ENCODE measurements at places on chromosomes 12 and 14.
A peak's percentile ranks its signal among the peaks of the same experiment; 100 is the strongest.

DNA sequence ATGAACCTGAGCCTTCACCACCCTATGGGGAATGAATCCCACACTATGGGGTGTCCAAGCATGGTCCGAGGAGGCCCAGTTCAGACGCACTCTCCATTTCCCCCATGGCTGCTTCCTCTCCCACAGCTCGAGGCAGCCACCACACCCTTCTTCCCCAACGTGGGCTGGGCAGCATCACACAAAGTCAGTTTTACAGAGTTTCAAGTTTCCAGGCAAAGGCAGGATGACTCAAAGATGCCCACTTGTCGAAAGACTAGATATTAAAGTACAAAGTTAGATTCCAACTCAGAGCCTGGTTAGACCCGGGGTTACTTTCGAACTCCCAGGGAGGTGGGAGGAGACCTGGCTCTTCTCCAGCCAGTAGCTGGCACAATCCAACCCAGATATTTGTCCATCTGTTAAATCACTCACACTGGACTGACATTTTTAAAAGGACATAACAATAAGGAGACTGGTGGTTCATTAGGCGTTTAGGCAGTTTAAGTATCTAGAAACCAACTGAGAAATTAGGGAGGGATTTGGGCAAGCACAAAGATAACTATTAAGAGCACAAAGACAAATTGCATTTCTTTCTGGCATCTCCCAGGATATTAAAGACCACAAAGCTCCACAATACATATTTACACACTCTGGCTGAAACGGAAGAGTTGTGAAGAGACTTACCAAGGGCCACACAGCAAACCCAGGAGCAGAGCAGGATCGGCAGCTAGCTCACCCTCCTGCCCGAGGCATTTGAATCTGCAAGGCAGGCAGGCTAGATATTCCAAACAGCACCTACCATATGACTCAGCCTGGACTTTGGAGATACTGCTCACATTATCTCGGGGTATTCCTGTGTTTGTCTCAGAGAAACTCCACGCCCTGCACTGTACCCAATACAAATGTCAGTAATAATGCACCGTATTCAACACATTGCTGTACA lies 34.8 kb downstream of the TMCC3 start:
- no peak for DNase-seq

DNA sequence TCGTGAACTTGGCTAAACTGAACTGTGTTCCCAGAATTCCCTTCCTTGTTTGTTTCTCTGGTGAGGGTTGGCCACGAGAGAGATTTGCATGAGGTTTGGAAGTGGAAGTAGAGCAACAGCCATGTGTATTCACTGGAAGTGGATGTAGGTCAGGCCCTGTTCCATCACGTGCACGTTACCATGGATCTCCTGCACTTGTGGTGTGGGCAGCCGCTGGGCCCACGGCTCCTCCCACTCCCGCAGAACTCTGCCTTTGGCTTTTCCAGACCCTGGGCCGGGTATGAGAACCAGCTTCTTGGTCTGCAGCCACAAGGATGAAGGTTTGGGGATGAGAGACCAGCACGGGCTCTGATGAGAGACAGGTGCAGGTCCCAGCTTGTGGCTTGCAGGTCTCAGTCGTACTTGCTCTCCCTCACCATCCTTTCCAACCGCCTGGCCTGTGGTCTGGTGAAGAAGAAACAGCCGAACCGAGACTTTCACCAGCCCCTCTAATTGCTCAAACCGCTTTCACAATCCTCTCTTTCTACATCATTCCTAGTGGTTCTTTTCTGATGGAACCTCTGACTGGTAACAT lies 94.9 kb downstream of the DUSP16 start:
- peak; percentile 48 for DNase-seq

DNA sequence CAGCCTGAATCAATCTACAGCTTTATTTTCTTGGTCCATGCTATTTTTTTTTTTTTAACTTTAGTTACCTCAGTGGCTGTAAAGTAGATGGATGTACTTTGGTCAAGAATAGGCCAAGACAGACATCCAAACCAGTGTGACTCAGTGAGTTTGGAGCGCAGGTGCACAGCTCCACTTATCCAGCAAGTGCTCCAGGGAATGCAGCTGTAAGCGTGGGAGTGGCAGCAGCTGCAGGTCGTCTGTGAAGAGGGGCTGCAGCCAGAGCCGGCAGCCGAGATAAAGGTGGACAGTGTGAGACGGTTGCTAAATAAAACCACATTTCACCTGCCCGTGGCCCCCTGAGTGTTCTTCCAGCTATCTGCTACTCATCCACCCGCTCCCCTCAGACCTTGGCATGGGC lies 1018.7 kb downstream of the AACS start:
- no peak for DNase-seq

DNA sequence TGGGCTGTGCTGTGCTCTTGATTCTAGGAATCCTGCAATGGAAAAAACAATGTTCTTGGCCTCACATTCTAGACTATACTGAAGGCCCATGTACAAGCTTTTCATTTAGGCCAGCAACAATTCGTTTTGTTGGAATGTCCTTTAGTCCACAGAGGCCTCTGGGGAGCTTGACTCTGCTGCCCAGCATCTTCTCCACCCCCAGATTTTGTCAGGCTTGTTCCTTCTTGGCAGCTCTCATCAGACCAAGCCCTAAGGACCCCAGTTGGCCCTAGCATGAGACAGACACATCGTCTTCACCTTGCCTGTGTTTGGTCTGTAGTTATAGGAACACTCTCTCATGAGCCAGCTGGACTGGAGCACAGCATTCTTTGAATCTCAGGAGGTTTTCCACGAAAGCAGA lies 300.1 kb downstream of the VRK1 start:
- no peak for DNase-seq

DNA sequence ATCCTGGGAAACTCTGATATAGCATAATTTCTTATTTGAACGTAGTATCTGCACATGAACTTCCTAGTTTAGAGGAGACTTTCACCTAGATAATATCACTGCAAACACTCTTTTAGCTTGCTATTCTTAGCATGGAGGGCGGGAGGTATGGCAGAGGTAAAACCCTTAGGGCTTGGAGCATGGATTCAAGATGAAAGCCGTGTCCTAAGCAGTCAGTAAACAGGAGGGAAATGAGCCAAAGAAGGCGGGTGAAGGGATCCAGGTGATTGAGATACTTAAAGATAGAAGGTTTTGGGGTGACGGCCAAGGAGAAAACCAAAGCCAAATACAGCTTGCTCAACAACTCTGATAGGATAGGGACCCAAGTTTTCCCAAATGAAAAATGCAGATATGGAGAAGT lies 107.1 kb upstream of the BCAT1 start:
- DNase-seq: no peak

GRCh38 chr12:109721276-109721675 lies 7.7 kb downstream of the FAM222A start:
- no peak for DNase-seq

- DNase-seq: no peak
Observed at GRCh38 chr12:64730588-64730969, 28.6 kb downstream of the GNS start.

DNA sequence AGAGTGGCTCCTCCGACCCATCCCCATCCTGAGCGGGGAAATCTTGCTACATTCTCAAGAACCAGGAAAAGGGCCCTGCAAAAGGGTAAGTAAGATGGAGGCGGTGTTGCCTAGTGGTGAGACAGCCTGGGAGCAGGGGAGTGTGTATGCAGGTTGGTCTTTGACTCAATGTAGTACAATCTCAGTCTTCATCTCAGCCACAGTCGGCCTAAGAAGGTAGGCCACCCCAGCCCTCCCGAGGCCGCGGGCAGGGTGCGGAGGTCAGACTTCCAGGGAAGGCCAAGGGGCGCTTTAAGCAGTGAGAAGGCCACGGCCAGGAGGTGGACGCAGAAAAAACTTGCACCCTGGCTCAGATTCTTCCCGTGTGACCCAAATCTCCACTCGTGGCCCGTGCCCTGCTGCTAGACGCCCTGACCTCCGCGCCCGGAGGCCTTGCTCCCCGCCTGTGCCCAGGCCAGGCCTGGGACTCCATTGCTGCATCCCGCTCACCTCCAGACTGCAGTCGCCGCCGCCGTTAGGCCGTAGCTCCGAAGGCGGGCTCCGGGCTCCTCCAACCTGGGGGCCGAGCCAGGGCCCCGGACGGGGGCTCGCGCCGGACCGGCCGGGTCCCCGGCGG lies 435 bp downstream of the FOXM1 start:
- no peak for DNase-seq

All from activated CD4-positive, alpha-beta T cell treated with anti-CD3 and anti-CD28 coated beads for 4 hours (primary cell).